ENCODE measurements at places on chromosomes 7 and 10.

DNA sequence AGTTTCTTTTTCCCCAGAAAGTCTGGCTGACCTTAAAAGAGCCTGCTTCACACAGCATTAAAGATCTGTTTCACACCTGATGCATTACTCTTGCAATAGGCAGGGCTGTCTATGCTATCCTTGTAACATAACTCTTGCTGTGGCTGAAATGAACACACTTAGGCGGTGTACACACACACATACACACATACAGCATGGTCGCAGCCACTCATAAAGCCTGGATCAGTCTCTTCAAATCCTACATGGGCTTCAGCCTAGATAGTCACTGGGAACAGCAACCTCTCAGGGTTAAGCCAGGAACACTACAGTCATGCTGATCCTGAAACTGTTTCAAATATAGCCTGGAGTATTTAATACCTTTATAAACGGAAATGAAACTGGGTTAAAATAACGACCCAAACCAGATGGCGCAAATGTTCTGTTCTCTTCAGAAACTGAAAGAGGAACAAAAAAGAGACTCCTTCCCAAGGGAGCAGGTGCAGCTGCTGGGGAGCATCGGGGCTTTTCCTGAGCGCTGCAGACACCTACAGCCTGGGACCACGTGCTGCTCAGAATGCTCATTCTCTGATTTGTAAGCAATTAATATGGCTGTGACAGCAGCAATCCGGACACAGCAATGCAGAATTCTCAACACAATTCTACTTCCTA is 61.0 kb upstream of the SFMBT2 start:
- DNase-seq, result no peak

DNA sequence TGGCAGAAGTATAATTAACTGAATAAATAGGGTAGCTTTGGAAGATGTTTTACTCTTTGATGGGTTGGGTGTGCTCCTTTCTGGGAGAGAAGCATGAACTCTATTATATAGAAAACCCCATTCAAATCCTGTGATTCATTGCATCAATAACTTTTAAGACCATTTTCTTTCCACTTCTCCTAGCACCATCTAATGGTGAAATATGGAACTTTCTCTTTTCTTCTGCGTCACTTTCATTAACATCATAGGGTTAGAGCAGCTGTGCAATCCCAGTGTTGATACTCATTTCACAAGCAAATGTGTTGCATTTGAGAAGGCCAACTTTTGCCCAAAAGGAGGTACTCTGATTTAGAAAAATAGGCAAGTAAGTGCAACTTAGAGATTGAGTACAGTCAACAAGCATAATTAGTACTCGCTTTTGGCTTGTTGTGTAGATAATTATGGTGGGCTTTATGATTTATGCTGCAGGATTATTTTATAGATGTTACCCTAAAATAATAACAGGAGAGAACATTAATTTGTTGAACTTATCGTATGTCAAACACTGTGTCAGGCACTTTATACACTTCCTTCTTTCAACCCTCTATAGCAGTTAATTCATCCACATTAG is 92.9 kb downstream of the CPED1 start:
- no peak for DNase-seq

- no peak for DNase-seq
Measured at GRCh38 chr7:75945297-75946168, 30.6 kb downstream of the POR start.

- no peak for DNase-seq
Measured at GRCh38 chr7:88339195-88339922, 32.7 kb upstream of the STEAP4 start.

DNA sequence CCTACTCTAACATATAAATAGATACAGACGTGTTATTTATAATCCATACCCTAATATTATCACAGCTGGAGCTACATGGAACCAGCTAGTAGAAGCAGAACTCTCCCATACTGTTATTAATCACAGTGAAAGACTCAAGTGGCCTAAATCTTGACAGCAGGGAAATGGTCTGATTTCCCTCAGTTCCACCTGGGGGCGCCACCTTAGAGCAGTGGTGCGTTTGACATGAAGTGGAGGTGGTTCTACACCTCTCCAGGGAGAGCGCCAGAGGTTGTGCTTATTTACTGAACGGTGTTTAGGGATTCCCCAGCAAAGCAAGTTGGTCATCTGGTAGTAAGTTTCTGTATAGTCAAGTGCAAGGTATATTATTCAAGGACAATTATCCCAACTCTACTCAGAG is 17.6 kb downstream of the DNTT start:
- no peak for DNase-seq

- no peak for DNase-seq
Measured at GRCh38 chr10:100485801-100486495, 23.1 kb downstream of the WNT8B start.

DNA sequence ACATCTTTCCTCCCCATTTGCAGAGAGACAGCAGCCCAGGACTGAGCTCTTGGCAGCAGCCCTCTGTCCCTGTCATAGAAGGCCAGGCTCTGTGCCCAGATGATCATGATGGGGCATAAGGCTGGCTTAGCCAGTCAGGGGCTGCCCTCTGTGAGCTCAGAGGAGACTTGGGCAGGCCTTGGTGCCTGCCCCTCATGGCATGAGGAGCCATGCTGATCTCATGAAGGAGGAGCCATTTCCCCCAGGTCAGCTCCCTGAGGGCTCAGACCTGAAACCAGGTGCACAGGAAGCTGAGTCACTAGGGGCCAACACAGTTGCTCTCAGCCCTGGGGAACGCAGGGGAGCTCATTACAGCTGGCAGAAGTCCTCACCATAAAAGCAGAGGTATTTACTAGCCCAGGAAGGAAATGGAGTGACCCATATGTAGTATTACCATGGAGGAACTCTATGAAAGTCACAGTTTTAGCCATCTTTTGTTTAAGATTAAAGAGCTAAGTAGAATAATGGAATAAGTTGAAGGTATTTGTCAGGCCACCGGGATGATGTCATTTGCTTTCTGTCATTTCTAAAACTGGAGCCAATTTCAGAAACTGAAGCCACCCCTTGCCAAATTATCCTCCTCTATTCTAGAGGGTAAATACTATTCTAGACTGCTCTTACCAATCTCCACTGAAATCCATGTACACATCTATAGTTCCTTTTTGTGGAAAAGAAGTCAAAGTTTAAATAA is 362.4 kb upstream of the ZNF32 start:
- DNase-seq, result no peak

GRCh38 chr10:5486853-5487235 is 12.5 kb downstream of the CALML5 start:
- no peak for DNase-seq

DNA sequence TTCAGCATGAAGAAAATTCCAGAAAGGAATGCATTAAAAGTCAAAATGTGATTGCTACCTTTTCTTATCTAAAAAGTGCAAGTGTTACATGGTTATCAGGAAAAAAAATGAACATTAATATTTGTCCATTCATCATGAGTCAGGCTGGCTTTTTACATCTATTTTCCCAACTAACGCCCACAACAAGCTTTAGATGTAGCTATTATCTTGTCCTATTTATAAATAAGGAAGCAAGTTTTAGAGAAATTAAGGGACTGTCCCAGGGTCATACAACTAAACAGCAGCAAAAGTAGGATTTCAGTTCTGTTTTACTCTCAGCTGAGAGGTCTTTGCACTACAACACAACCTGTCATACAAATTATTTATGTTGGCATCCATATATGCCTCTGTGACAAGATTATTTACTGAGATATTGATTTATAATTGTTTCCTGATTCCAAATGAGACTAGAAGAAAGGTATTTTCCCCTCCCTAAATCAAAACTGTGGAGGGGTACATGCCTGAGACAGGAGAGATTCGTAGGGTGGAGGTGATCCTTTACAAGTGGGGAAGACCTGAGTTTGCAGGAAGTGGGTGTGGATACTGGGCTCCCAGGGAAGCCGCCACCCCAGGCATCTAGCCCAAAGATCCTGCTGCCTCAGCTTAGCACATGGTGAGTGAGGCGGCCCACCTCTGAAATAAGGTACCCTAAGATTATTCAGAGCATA is 57.2 kb upstream of the ARID5B start:
- DNase-seq, result no peak

- DNase-seq, result peak; percentile 59
Measured at GRCh38 chr10:101694674-101695403, at the start of gene FBXW4. Gene FBXW4, minus strand, starts transcription at chr10:101695170. Its CDS starts 65 bp downstream, at chr10:101695105.

GRCh38 chr7:126778101-126778500 is 474.6 kb downstream of the GRM8 start:
- DNase-seq, result no peak

DNA sequence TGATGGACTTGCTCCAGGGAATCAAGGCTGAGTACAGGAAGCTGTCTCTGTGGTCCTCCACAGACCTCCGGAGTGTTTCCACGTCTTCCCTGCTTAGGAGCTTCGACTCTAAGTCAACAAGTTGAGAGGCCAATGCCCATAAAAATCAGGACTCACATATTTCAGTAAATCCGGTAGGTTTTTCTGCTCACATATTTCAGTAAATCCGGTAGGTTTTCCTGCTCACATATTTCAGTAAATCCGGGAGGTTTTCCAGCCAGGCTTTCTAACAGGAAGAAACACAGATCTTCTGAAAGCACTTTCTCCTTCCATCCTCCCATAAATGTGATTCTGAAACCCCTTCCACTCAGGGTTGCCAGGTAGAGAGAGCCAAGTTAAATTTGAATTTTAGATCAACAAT is 340.1 kb upstream of the SHH start:
- DNase-seq, result no peak

GRCh38 chr7:29463504-29464158 is 100.0 kb upstream of the PRR15 start:
- DNase-seq, result no peak

GRCh38 chr10:91350651-91351081 is 59.5 kb upstream of the HECTD2 start:
- DNase-seq, result no peak

DNA sequence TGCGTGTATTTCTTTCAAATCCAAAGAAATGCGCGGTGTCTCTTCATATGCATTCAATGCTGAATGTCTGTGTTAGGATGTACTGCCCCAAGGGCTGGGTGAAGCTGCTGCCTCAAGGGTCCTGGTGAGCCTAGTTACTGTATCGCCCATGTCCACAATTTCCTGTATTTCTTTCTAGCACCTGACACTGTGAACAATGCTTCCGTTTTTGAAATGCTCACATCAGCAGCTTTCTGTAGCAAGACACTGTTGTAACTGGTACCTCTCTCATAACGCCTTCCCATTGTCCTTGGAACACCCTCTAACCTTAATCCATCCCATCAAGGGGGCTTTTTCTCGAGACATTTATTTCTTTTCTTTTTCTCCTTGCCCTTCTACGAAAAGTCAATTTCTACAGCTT is 25.1 kb downstream of the NRP1 start:
- no peak for DNase-seq

DNA sequence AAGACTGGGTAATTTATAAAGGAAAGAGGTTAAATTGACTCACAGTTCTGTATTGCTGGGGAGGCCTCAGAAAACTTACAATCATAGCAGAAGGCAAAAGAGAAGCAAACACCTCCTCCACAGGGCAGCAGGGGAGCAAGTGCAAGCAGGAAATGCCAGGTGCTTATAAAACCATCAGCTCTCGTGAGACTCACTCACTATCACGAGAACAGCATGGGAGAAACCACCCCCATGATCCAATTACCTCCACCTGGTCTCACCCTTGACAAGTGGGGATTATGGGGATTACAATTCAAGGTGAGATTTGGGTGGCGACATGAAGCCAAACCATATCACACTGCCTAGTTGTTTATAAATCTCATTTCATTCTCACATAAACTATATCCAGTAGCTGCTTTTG is 28.0 kb upstream of the CPN1 start:
- no peak for DNase-seq

DNA sequence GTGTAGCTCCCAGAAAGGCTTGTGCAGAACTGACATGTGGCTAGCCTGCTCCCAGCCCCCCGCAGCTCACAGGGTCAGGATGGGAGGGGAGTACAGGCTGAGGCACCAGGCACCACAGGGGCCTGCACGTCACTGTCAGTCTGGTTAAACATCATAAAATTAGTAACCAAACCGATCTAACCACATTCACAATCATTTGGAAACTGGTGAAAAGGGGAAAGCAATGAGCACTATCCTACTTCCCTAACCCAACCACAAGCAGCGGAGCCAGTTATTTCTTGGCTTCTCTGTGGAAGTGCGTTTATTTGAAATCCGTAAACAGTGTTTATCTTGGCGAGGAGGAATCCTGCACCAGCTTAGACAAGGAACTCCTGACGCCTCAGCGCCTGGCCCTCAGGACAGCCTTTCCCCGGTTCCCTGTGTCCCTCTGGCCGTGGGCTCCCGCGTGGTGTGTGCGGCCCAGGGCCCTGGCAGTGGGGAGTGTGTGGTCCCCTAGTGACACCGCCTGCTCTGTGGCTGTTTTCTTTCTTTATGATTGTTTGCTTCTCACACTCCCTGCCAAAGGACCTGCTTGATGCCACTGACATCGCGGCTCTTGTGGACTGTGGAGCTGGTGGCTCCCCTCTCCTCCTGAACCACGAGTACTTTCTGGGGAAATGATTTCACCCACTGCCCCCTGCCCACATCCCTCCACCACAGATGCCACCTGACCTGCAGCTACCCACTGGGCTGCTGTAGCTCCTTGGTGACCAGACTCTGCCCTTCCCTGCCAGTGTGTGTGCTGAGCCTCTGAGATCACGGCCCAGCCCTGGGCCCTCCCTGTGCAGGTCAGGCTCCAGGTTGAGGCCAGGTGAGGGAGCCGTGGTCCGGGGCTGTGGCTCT is 38.0 kb downstream of the INPP5A start:
- DNase-seq, result no peak

- DNase-seq, result peak; percentile 1
Measured at GRCh38 chr10:132477398-132478340, 59.9 kb upstream of the INPP5A start.

- no peak for DNase-seq
Measured at GRCh38 chr7:17546592-17546991, 248.1 kb downstream of the AHR start.

- DNase-seq, result no peak
Measured at GRCh38 chr10:29210266-29210868, 78.5 kb upstream of the LYZL1 start.

DNA sequence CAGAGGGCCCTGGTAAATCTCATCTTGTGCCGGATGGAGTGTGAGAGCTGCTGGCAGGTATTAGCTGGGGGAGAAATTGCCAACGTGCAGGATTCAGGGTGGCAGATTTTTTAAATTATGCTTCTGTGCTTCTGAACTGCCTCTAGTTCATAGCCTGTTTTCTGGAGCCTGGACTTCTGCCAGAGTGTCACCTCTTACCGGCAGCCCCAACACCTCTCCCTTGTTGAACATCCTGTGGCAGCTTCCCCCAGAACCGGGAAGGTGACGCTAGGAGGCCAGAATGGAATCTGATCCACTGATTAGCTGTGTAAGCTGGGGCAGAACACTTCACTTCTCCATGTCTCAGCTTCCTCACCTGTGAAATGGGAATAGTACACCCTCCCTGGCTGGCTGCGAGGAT is 5.1 kb downstream of the VWA2 start:
- DNase-seq, result no peak

- DNase-seq, result no peak
Measured at GRCh38 chr10:114810926-114811325, 10.7 kb upstream of the FHIP2A start.
